MCF 10A (cell line): ENCODE measurements at places on chromosomes 13 and 19.

GRCh38 chr19:1592024-1592754, 476 bp downstream of the MBD3 start:
- peak; percentile 91 for DNase-seq

GRCh38 chr19:17246681-17247425, 1.1 kb upstream of the NR2F6 start:
- DNase-seq = peak; percentile 59

GRCh38 chr13:49975826-49976225, 21.0 kb upstream of the TRIM13 start:
- no peak for DNase-seq

DNA sequence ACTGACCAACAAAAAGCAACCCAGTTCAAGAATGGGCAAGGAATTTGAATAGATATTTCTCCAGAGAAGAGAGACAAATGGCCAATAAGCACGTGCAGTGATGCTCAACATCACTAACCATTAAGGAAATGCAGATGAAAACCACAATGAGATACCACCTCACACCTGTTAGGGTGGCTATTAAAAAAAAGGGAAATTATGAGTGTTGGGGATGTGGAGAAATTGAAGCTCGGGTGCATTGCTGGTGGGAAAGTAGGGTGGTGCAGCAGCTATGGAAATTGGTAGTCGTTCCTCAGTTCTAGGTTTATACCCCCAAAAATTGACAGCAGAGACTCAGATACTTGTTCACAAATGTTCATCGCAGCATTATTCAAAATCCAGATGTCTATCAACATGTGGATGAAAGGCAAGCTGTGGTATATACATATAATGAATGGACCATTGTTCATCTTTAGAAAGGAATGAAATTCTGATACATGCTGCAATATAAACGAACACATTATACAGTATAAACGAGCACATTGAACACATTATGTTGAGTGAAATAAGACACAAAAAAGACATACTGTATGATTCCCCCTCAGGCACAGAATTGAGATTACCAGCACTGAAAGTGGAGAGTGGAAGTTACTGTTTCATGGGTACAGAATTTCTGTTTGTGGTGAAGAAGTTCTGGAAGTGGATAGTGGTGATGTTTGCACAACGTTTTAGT, 927 bp downstream of the CHAMP1 start:
- DNase-seq = no peak

GRCh38 chr19:12244370-12244769, 50.3 kb downstream of the ZNF44 start:
- no peak for DNase-seq
